ENCODE measurements at places on chromosomes 12 and 14.
A peak's percentile ranks its signal among the peaks of the same experiment; 100 is the strongest.

DNA sequence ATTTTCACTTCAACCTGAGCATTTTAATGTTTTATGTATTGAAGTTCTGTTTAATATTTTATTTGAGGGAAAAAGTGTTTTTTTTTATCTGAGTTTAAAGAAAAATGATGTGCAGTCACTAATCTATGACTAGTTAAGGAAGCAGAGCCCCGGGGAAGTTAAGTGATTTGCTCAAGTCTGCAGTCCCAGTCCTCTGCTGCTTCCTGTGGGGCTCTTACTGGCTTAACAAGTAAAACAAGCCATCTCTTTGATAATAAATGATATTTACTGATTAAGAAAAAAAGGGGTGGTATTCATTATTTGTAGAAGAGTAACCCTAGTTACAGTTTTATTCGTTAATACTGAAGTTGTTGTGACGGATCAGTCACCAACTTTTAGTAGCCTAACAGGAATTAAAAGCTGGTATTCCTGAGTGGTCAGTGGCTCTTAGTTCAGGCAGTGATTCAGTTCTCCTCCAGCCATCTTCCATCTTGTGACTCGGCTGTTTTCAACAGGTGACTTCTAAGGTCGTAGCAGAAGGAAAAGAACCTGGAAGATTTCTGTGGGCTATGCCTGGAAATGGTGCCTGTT is 21.7 kb downstream of the BICDL1 start:
- peak; percentile 31 for DNase-seq

DNA sequence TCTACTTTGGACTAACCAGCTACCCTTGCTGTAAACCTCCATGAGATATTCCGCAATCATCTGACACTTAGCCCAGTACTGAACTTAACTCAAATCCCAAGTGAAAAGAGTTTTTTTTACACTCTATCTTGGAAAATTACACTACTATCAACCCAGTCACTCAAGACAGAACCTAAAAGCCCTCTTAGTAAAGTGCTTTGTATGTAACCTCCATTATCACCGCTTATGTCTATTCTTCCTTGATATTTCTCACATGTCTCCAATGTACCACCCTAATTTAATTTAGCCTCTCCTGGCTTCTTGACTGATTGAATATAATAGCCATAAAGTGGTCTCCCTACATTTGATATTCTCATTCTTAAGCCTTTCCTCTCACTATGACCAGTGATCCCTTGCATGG is 168.8 kb upstream of the SYT1 start:
- DNase-seq, result no peak

- no peak for DNase-seq
These were observed 93.0 kb upstream of the CNOT2 start for GRCh38 chr12:70150230-70150629.

- no peak for DNase-seq
These were observed 703.6 kb upstream of the FLRT2 start for GRCh38 chr14:84826294-84826693.

DNA sequence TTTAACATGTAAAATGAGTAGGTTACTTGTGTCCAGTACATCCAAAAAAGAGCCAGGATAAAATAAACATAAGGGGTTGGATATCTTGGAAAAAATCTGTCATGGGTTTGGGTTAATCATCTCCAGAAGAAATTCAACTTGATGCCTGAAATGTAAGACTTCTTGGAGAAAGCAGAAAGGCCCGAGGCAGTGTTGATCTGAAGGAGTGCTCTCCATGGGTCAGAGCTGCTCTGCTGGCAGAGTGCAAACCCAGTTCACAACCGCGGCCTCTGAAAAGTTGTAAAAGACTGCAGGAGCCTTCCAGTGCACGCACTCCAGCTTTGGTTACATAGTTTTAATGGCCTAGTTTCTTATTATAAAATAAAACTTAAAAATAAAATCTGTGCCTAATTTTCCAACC is 97.3 kb upstream of the ALX1 start:
- no peak for DNase-seq

DNA sequence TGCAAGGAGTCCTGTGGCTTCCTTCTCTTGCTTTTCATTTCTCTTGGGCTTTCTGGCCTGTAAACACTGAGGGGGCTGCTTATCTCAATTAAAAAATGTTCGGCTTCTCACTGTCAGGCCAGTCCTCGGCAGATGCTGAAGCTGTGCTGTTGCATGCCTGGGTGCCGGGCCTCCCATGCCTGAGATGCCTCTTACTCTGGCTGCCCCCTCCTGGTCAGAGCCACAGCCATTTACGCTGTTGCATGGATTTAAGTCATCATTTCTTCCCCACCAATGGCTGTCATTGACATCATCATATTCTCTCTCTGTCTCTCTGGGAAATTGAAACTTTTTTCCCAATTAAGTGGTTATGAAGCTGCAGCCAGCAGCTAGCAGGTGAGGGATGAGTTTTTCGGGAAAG is 53.7 kb downstream of the FOXN4 start:
- DNase-seq, result no peak

All from stimulated activated CD4-positive, alpha-beta T cell treated with anti-CD3 and anti-CD28 coated beads, Interleukin-15, amount 100 ng/mL, for 24 hours (primary cell).